ENCODE measurements at places on chromosomes 13 and 19. TPM values are rescaled to one million over a fixed set of nuclear protein-coding genes. Genes with fewer than 3 reads are reported as not detected.
A peak's percentile ranks its signal among the peaks of the same experiment; 100 is the strongest.

- DNase-seq, result no peak
Observed at GRCh38 chr13:111007209-111007608, 92.3 kb upstream of the ANKRD10 start.

DNA sequence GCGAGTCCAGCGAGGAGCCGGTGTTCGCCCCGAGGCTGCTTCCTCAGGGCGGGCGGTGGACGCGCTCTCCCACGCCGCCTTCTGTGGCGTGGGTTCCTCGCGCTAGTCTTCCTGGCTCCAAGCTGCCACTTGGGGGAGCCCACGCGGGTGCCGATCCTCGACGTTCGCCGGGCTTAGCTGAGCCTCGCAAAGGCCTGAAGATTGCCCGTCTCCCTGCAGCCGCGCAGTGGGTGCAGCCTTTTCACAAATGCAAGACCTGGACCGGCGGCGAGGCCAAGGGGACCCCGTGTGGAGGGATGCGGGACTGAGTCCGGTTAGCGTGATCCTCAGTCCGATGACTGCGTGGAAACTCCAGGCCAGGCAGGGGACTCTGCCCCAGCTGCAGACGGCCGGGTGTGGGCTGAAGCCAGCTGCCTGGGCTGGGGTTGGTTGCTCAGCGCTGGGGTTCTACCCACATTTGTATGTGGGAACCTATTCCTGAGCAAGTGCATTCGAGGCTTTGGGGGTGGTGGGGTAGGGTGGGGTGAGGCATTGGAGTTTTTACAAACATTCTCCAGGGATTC, 16.6 kb upstream of the LRP3 start:
- peak; percentile 93 for DNase-seq

Gene PRKCG
- total RNA-seq, result 1.5 TPM

- no peak for DNase-seq
Observed at GRCh38 chr13:112642090-112642460, 47.8 kb upstream of the ATP11A start.

DNA sequence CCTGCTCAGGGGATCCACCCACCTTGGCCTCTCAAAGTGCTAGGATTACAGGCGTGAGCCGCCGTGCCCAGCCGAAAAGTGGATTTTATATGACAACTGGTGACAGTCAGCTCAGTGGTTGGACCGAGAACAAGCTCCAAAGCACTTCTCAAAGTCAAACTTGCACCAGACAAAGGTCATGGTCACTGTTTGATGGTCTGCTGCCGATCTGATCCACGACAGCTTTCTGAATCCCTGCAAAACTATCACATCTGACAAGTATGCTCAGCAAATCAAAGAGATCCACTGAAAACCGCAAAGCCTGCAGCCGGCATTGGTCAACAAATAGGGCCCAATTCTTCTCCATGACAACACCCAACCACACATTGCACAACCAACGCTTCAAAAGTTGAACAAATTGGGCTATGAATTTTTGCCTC, 21.6 kb upstream of the NAA16 start:
- no peak for DNase-seq

- peak; percentile 29 for DNase-seq
Observed at GRCh38 chr13:99501848-99502301, 603 bp downstream of the TM9SF2 start.

Gene NOVA2
- total RNA-seq, result not detected

DNA sequence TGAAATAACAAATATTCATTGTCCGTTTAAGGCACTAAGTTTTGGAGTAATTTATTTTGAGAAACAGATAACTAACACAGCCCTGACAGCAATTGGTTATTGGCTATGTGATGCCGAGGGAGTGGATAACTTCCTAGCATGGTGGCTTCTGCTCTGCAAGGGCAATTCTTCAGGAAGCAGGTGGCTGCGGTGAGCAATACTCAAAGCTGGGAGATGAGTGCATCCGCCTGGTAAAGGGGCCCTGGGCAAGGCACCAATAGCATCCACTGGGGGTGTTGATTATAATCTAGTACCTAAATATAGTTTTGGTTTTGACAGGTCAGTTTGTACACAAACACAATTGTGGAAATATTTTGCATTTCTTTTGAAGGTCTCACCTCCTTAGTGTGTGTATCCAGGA, 41.0 kb downstream of the CCDC70 start:
- peak; percentile 17 for DNase-seq

Gene POU4F1
- total RNA-seq, result 0.10 TPM

DNA sequence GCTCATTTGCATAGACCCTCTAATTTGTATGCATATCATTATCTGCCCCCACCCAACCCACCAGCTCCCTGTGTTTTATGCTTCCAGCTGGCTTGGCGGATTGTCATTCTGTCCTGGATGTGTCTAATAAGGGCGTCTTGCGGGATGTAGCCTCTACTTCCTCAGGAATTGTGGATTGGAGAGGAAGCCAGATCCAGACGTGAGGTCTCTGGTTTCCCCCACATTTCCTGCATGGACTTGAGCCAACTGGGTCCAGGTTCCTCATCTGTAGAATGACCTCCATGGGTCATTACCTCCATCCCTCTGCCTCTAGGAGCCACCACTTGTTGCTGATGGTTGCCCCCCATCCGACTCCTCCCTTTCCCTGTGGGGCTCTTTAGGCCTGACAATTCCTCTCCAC, 7.3 kb downstream of the TNFSF14 start:
- no peak for DNase-seq

Gene PSG6
- total RNA-seq, result not detected

DNA sequence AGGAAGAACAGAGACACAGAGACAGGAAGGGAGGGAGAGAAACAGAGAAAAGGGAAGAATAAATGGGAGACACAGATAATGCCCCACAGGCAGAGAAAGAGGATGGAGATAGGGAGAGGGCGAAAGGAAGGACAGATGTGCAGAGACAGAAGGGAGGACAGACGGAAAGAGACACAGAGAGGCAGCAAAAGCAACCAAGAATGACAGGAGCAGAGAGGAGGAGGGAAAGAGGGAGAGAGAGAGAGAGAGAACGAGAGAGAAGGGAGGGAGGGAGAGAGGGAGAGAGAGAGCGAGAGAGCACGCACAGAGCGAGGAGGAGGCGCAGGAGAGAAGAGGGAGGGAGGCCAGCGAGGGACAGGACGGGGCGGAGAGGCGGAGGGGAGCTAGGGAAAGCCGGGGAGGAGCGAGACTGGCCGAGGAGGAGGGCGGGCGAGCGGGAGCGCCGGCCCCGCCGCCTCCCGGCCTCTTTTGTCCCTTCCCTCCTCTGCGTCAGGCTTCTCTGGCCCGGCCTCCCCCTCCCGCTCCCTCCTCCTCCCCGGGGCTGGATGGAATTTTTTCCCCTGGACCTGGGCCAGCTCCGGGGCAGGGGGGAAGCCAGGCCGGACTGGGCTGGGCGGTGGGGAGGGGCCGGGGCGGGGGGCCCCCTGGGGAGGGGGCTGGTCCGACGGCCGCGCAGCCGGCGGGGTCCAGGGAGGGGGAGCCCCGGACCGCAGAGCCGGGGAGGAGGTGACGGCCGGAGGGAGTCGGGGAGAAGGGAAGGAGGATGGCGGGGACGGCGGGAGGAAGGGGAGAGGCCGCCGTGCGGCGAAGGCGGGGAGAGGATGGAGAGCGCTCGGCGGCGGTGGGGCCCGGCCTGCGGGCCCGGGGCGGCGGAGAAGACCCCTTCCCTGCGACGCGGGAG, 4.2 kb upstream of the SPACA6 start:
- DNase-seq, result peak; percentile 35

- no peak for DNase-seq
Observed at GRCh38 chr13:79352107-79352506, 53.9 kb downstream of the RBM26 start.

DNA sequence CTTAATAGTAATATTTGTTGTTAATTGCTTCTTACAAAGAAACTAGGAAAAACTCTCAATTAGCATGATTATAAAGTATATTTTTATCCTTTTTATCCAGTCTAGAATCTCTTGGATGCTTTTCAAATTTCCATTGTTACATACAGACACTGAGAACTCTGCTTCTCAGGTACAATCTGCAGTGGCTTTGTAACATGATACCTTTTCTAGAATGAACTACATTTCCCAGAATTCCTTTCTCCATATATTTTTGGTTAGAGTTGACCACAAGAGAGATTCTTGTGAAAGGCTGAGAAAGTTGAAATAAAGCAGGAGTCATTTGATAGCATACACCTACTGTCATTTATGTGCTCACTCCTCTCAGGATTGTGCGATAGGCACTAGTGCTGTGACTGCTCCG, 148.6 kb downstream of the SLITRK6 start:
- no peak for DNase-seq

- peak; percentile 46 for DNase-seq
Observed at GRCh38 chr13:50126993-50127725, 111.9 kb downstream of the KCNRG start.

Gene ZNF575
- total RNA-seq, result 3.9 TPM

GRCh38 chr19:51094696-51095279, 12.1 kb upstream of the KLK14 start:
- DNase-seq, result peak; percentile 32

DNA sequence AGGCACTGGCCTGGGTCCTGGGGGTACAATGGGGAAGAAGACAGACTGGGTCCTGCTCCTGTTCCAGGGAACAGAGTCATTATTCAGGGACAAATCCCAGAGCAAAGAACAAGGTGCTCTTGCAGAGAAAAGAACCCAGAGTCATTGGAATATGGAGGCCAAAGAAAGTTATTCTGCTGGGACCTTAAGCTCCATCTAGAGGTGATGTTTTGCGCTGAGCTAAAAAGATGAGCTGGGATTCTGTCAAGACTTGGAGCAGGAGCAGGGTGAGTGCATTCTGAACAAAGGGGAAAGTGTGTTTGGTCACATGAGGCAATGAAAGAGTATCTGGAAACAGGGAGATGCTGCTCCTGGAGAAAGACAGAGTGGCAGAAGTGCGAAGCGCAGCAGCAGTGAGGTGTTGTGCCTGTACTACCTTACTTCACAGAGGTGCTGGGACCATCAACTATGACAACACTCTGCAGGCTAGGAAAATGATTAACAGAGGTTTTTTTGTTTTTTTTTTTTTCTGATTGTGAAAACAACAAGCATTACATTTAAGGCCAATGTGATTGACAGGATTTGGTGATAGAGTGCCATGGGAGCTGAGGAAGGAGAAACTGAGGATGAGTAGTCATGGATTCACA, 95.3 kb upstream of the TNFSF11 start:
- peak; percentile 44 for DNase-seq

DNA sequence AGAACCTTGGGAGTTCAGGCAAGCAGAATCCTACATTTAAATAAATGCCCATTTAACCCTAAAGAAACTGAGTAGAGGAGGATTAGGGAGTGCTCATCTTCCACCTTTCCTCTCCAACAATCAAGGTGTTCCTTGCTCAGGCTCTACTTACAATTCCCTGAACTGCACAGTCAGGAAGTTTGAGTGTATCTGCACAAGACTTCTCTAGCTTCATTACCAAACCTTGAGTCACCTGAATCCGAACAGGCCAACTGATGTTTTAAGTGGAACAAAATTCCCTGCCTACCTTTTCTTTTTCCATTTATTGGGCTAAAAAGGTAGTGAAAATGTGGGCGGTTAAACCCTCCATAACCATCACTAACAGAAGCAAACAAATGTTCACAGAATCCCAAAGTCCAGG, 78.3 kb downstream of the FOXO1 start:
- no peak for DNase-seq

- DNase-seq, result no peak
Observed at GRCh38 chr13:46903748-46904147, 6.9 kb upstream of the HTR2A start.

- no peak for DNase-seq
Observed at GRCh38 chr19:29268721-29269393, 55.9 kb upstream of the UQCRFS1 start.

Gene PDE4A
- 34.2 TPM for total RNA-seq

Gene CEACAM4
- 1.1 TPM for total RNA-seq

GRCh38 chr19:33740811-33741396, 55.8 kb upstream of the KCTD15 start:
- peak; percentile 49 for DNase-seq

DNA sequence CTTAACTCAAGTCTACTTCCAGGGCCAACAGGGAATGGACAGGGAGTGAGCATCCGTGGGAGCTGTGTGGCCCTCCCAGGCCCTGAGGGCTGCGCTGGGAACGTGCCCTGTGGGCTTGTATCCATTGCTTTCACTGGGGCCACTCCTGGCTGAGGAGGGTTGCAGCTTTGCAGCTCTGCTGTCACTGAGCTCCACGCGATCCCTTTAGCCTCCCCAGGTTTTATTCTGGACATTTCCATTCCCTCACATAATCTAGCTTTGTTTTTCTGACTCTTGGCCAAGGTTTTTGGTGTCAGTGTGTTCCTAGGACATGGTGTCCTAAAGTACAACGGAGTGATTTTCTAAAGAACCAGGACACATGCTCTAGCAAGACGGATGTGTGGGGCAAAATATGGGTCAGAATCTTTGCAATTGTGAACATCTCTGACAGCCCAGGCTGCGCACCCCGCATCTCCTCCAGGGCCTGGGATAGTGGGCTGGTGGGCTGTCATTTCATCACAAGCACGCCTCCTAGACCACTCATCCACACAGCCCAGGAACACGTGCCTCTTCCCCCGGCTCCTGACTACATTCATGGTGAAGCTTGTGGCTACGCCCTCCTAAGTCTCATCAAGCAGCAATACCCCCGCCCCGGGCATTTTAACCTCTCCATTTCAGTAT, 28.0 kb downstream of the GGACT start:
- DNase-seq, result no peak

- no peak for DNase-seq
Observed at GRCh38 chr19:38740257-38740592, 4.0 kb downstream of the CAPN12 start.

GRCh38 chr19:49514151-49514550, 1.7 kb downstream of the FCGRT start:
- DNase-seq, result no peak

Gene ELF1
- 216 TPM for total RNA-seq

GRCh38 chr13:45847554-45848224, 3.9 kb downstream of the SIAH3 start:
- no peak for DNase-seq

DNA sequence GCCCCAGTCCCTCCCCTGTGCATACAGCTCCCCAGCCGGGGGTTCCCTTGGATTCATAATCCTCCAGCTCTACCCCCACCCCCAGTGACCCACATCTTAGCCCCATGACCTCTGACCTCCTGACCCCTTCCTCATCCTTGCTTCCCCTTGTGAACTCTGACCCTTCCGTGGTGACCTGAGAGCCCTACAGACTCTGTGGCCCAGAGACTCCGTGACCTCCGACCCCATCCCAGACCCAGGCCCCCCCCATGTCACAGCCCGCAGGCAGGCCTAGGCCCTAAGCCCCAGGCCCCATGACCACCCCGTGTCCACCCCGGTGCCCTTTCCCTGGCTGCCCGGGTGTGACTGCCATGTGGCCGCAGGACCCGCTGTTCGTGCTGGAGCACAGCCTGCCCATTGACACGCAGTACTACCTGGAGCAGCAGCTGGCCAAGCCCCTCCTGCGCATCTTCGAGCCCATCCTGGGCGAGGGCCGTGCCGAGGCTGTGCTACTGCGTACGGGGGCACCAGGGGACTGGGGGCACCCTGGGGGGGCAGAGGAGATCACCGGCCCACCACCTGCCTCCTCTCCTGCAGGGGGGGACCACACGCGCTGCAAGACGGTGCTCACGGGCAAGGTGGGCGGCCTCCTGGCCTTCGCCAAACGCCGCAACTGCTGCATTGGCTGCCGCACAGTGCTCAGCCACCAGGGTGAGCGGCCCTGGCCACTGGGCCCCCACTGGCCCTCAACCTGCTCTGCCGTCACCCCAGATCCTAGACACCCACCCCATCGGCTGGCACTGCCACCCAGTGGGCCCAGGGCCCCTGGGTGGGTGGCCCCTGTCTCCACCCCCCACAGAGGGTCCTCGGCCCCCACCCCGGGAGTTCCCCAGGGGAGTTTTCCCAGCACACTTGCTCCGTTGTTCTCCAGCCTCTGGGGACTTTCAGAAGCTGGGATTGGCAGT, 2.4 kb upstream of the SPIB start:
- DNase-seq, result no peak

GRCh38 chr13:49874430-49874829, 61.7 kb downstream of the SPRYD7 start:
- DNase-seq, result no peak

Gene C1QTNF9
- total RNA-seq, result not detected

Gene ZNF223
- 2.9 TPM for total RNA-seq

Gene SRRM5
- total RNA-seq, result 0.50 TPM
